Heart left ventricle (tissue), 16 donors: ENCODE measurements at places on chromosomes 13 and 19.
A peak's percentile ranks its signal among the peaks of the same experiment; 100 is the strongest.

DNA sequence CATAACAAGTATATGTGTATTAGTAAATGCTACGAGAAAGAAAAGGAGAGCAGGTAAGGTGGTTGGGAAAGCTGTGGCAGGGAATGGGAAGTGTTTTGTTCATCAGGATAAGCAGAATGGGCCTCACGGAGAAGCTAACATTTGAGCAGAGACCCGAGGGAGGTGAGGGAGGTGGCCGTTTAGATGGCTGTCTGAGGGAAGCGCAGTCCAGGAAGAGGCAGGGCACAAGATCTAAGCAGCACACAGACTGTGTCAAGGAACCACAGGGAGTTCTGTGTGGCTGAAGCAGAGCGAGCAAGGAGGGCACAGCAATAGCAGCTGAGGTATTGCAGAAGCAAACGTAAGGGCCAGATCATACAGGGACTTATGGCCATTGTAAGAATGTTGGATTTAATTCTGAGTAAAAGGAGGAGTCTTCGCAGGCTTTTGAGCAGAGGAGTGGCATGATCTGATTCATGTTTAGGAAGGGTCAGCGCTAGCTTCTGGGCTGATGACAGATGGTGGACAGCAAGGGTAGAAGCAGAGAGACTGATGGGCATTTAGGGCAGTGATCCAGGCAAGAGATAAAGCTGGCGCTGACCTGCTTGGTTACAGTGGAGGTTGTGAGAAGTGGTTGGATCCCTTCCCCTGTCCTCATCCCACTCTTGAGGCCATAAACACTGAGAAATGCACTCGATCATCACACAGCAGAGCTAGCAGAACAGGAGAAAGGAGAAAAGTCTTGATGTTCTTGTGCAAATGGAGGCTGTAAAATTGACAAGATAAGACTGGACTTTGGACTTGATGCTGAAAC lies 199.9 kb downstream of the LACC1 start:
- no peak for DNase-seq

- DNase-seq = no peak
These were observed at the start of gene SIAH3 for GRCh38 chr13:45851171-45851921. SIAH3 (minus strand) TSS chr13:45851753; CDS start chr13:45851629, 124 bp downstream.

GRCh38 chr13:100608906-100609305 lies 20.3 kb upstream of the GGACT start:
- DNase-seq = no peak

DNA sequence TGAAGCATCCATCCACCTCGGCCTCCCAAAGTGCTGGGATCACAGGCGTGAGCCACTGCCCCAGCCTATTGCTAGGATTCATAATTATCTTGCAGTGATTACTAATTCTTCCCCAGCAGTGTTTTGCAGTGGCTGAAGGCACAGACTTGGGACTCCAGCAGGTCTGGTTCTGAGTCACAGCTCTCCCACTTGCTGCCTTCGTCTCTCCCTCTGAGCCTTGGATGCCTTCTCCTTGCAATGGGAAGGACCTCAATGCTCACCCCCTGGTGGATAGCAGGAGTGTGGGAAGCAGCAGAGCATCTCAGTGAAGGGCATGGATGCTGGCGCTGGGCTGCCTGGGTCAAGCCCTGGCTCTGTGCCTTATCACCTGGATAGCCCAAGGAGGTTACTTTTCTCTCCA lies 37.6 kb upstream of the SHKBP1 start:
- no peak for DNase-seq

- DNase-seq = no peak
These were observed 889 bp downstream of the GTF2F2 start for GRCh38 chr13:45120967-45121831.

DNA sequence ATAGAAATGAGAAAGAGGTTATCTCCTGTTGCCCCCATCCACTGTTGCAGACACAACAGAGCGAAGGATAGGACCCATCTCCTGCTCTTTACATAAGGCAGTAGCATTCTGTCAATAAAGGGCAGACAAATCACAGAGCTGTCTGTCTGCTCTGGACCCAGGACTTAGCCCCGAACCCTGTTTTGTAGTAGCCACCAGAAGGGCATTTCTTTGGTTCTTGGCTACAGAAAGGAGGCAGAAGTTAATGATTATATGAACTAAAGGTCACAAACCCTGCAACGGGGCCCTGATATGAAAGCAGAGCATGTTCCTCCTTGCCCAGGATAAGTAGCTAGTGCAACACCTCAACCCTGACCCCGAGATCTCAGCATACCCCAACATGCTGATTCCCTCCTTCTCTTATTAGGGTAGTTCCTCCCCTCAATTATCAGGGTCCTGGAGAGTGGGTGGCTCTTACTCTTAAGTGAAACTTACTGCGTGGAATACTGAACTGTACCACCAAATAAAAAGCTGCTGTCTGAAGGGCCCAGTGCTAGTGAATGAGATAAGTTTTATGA lies 680.4 kb upstream of the SPRY2 start:
- DNase-seq = no peak

DNA sequence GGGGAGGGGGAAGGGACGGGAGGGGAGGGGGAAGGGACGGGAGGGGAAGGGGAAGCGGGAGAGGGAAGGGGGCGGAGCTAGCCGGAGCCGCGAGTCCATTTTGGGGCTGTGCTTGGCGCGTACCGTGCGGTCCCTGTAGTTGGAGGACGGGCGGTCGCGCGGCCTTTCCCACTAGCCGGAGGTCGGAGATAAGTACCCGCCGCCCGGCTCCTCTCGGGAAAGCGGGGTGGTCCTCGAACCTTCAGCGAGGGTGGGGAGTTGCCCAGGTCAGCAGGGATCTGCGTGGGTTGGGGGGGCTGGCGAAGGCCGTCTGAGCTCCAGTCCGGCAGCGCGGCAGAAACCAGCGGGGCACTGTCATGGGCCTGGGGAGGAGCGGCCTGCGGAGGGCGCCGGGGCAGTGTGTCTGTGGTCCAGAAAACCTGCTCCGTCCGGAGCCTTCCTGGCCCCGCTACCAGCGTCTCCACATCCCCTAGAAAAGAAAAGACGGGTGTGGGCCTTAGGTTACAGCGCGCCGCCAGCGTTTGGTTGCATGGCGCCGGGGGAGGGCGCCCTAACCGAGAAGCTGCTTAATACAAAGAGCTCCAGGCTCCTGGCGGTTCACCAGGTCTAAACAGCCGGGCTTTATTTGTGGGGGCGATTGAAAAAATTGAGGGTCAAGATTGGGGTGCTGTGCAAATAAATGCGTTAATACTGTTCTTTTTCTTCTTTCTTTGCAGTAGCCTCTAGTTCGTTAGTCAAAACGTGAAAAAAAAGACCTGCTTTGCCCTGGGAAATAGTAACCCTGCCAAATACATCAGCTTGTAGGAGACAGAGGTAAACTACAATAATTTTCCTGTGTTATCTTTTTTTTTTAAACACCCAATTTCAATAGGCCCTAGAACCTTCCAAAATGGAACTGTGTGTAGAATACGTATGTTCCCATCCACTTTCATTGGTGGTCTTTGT lies at the start of gene TRIM13:
TRIM13 (plus strand) TSS at position 92 of the 945 bp plus-strand sequence. CDS start 14,899 bp downstream, outside the sequence.
- peak; percentile 95 for DNase-seq

- DNase-seq = no peak
These were observed 13.6 kb downstream of the GRTP1 start for GRCh38 chr13:113350065-113350937.

- no peak for DNase-seq
These were observed 350.7 kb downstream of the LMO7 start for GRCh38 chr13:75986818-75987217.

GRCh38 chr19:1857648-1858326 lies 5.6 kb downstream of the KLF16 start:
- DNase-seq = no peak

DNA sequence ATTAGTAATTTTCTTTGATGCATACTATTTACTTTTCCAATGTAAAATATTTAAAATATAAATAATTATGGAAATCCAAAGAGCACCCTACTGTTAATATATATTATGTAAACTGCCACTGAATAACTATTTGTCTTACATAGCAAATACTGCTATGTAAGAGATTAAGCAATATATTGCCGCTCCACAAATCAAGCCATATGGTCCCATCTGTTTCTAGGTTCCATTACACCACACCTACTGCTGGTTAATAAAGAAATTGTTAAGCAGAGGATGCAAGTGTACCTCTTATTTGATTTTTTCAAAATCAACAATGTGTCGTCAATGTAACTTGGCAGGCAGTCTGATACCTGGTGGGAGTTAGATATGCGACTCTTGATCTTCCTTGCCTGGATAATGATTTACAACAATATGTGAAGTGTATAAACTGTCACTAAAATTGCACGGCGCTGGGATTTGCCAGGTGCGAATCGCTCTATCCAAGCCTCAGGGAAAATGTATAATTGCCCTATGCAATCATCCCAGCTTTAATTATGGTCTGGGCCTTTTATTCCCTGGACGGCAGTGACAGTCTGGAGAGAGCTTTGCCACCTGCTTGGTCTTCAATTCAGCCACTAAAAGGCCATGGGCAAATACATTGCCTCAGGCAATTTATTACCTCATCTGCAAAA lies 16.0 kb downstream of the SMAD9 start:
- DNase-seq = no peak
